NCI-H2227 treated with DMSO at 0.1 percent for 48 hours (cell line): ENCODE measurements at places on chromosomes 7 and 10.

DNA sequence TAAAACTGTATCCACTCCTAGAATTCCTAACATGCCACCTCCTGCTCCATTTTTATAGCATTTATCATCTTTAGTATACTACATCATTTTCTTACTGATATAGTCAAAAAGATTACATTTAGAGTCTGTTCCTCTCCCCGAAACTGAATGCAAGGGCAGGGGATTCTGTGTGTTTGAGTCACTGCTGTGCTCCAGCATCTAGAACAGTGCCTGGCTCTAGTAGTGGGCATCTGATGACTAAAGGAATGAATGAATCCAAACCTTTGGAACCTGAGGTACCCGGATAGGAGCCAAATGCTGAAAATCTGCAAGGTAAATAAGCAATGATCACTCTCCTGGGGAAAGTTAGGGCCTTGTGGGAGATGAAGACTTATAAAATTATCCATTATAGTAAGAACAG is 18.9 kb downstream of the GOT1 start:
- DNase-seq: no peak

DNA sequence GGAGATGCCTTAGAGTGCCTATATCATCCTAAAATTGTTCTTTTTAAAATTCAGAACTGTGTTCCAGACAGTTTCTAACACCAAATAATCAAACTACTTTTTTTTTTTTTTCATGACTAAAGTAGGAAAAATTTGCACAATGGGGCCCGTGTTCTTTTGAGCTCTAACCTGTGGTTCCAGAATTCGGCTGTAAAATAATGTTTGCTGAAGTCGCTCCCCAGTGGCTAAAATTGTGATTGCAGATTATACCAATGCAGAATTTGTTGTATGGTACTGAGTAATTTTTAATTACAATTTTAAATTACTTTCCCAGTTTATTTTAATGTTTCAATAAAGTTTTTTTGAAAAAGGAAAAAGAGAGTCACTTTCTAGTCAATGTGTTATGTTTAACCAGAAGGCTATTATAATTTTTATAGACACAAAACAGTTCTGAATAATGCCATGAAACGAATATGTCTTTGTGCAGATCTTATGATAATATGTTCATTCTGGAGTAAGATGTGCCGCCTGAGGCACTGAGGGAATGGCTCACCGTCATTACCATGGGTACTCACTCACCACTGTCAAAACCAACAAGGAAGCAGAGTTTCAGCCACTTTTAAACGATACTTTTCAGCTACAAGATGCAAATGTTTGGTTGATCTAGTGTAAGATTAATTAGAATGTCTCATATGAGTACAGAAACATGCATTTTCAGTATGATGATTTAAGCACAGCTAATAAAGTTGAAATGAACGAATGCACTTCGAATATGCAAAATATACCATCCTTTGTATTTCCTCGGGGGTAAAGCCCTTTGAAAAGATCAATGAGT is 173.6 kb downstream of the PRKCQ start:
- no peak for DNase-seq

DNA sequence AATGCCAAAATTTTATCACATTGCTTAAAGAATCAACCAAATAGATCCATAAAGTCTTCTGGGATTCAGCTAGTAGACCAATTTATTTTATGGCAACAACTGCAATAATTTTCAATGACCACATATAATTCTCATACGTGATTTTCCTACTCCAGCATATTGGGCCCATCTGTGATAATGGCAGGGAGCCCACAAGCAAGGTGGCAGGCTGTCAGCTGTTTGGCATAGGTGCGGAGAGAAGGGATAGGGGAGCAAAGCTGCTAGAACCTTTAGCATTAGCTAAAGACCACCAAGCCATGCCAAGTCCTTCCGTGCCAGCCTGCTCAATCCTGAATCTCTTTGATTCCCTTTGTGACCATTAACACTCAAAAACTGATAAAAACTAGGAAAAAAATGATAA is 721.2 kb downstream of the XPNPEP1 start:
- no peak for DNase-seq

- DNase-seq: no peak
These were observed 273.9 kb downstream of the TSPAN12 start for GRCh38 chr7:120583899-120584586.

DNA sequence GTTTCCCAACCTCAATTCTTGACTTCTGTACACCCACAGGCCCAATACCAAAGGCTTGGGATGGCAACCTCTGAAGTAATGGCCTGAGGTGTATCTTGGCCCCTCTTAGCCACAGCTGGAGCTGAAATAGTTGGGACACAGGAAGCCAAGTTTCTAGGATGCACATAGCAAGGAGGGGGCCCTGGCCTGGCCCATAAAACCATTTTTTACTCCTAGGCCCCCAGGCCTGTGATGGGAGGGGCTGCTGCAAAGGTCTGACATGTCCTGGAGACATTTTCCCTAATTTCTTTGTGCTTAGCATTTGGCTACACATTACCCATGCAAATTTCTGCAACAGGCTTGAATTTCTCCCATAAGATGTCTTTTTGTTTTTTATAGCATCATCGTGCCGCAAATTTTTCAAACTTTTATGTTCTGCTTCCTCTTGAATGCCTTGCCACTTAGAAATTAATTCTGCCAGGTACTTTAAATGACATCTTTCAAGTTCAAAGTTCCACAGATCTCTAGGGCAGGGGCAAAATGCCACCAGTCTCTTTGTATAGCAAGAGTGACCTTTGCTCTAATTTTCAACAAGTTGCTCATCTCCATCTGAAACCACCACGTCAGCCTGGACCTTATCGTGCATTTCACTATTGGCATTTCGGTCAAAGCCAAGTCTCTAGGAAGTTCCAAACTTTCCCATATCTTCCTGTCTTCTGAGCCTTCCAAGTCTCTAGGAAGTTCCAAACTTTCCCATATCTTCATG is 490.8 kb downstream of the IPMK start:
- DNase-seq: no peak

DNA sequence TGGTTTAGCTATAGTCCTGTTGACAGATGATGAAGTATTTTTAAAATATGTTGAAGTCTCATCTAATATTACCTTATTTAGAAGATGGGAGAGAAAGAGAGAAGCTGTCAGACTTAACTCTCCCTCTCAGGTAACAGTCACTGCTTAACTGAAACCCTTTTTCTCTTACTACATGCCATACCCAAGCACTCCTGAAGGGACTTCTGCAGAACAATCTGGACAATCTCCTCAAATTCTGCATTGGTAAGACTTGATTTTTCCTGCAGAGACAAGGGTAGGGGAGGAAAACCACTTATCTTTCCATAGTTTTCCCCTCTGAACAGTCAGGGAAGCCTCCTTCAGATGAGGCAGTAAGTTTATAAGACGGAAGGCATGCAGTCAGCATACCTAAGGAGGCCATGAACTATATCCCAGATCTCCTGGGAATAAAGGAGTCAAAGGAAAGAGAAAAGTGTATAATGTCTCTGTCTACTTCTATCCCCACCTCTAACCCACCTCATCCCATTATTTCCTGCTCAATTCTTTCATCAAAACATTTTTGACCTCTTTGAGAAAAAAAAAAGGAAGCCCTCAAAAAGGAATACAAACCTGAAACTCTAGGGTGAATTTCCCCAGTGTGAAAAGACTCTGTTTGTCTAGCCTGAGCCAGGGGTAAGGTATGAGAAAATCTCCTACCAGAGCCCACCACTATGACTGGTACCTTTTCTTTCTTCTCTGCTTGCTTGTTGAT is 9.4 kb downstream of the ZCWPW1 start:
- no peak for DNase-seq

DNA sequence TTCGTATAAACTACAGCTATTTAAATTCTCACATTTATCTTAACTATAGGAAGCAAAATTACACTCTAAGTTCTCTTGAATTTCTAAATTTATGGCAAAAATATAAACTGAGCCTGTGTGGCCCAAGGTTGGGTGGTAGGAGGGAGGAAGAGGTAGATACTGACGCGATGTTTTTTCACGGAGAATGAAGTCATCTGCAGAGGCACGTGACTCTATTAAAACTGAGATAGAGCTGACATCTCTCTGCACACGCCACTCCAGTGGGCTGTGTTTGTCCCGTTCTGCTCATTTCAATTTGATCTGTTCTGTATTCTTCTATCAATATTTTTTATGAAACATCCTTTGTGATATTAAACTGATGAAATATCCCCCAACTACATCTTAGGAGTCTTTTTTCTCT is 286.8 kb downstream of the DNAJB6 start:
- no peak for DNase-seq

DNA sequence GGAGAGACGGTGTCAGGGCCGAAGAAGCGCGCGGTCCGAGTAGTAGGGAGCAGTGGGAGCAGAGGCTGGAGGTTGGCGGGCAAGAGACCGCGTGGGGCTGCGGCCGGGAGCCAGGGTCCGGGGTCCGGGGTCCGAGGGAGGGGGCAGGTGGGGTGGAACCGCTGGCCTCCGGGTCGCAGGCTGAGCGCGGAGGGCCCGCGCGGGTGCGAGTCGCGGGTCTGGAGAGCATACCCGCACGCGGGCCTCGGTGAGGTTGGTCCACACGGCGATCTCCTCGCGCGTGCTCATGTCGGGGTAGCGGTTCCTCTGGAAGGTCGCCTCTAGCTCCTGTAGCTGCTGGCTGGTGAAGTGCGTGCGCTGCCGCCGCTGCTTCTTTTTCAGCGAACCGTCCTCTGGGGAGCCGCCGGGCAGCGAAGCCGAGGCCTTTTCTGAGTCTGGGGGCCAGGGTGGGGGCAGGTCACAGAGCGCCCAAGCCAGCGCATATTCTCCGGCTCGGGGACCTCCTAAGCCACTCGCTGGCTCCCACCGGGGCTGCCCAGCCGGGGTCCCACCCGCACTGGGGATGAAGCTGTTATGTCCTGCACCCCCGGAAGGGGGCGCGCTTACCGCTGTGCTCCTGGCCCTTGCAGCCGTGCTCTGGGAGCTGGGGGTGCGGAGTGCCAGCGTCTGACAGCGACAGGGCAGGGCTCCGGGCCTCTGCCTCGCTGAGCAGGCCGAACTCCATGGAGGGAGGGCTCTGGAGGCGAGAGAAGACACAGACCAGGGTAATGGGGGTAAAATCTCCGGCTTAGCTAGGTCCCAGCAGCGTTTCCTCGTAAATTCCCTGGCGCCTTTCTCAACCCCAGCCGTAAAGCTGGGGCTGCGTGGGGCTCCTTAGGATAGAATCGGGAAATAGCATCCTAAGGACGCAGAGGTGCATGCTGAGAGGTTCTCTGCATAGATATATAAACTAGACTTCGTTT is 5.5 kb downstream of the ELOVL3 start:
- DNase-seq: peak; percentile 10

DNA sequence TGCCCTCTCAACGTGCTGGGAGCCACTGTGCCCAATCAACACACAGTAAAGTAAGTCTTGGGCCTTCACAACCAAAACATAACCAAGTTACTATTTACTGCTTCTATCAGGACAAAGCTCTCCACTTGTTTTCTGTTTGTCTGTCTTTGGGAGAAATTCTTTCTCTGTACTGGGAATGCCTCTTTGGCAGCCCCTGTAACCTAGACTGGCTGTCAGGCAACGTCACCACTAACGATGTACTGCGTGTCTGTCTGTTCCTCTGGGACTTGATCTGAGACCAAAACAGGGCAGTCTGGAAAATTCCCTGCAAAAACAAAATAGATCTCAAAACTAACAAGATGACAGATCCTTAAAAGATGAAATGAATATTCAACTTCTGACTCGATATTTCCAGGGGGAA is 113.0 kb downstream of the SMURF1 start:
- no peak for DNase-seq

GRCh38 chr10:49118430-49119074 is 3.2 kb upstream of the VSTM4 start:
- DNase-seq: no peak

GRCh38 chr7:55161154-55161687 is 142.4 kb downstream of the EGFR start:
- DNase-seq: no peak

- no peak for DNase-seq
These were observed 92.1 kb upstream of the FGFR2 start for GRCh38 chr10:121690152-121690848.

GRCh38 chr10:49160814-49161213 is 27.0 kb upstream of the FAM170B start:
- no peak for DNase-seq

DNA sequence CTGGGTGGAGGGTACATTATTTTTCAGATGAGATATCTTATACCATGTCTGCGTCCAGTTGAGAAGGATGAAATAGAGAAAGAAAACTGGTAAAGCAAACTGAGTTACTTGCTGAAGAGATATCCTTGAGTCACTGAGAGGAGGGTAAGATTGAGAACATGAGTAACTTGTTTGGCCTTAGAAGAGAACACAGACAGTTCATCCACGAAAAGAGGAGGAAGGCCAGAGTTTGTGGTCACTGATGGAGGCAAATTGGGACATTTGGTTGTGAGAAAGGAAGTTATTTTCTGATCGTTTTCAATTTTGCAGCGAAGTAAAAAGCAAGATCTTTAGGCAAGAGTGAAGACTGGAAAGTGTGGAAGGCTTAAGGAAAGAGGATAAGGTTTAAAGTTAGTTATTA is 15.6 kb downstream of the MBL2 start:
- no peak for DNase-seq

GRCh38 chr7:123231021-123232000 is 31.5 kb upstream of the SLC13A1 start:
- DNase-seq: no peak

DNA sequence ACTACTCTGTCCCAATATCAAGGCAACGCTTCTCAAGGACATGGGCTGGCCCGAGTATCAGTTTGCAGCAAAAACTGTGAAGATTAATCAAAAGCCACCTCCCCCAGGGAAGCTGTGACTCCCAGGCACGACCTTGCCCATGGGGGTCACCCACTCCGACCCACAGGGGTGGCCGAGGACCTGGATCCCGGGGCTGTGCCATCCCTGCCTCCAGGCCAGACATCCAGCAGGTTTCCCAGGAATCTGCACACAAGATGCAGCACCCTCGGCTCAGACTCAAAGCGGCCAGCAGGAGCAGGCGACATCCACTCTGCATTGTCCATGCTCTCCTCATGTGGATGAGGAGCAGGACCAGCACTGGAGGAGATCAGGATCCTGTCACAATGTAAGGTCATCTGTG is 39.8 kb downstream of the PTPRN2 start:
- no peak for DNase-seq

- DNase-seq: peak; percentile 34
These were observed 5.7 kb upstream of the TNRC18 start for GRCh38 chr7:5429253-5429856.

DNA sequence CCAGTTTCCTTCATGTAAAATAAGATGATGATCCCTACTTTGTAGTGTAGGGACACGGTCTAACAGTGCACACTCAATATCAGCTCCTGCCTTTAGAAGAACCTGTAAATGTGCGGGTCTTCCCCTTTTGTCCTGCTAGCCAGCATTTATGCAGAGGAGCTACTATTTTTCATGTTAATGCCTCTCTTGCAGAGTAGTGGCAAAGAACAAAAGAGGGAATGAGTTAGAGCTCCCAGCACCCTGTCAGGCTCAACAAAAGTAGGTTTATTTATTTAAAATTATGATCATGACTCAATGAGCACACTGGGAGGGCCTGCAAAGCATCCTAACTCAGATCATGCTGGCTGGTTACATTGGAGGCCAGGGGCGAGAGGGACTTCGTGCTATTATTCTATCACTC is 414.5 kb upstream of the COBL start:
- DNase-seq: no peak

GRCh38 chr7:140033036-140033435 is 29.7 kb downstream of the PARP12 start:
- no peak for DNase-seq
